Breast epithelium (tissue), 4 donors: ENCODE measurements at places on chromosomes 7 and 10.
A peak's percentile ranks its signal among the peaks of the same experiment; 100 is the strongest.

GRCh38 chr7:95636140-95636940 is 40.0 kb upstream of the PDK4 start:
- DNase-seq = no peak

GRCh38 chr10:11096422-11096821 is 78.8 kb downstream of the CELF2 start:
- DNase-seq = no peak

- no peak for DNase-seq
Observed at GRCh38 chr10:11300026-11300425, 282.4 kb downstream of the CELF2 start.

DNA sequence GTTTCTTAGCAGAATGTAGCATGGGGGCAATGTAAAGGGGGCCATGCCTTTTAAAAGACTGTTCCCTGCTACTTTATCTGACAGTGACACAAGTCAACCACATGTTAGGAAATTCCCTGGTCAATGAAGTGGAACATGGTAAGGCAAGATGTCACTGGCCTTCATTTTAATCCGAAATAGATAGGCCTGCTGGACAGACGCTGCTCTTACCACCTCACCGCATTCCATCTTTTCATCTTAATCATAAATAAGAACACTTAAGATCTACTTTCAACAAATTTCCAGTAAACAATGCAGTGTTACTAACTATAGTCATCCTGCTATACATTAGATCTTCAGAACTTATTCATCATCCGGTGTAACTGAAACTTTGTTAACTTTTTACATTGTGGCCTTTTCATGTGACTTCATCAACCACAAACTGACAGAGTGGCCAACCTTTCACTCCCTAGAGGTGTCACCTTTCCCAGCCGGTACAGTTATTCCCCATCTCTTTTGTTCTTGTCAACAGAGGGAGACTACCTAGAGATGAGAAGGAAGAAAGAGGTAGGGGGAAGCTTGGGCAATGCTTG is 15.6 kb downstream of the ASB4 start:
- no peak for DNase-seq

DNA sequence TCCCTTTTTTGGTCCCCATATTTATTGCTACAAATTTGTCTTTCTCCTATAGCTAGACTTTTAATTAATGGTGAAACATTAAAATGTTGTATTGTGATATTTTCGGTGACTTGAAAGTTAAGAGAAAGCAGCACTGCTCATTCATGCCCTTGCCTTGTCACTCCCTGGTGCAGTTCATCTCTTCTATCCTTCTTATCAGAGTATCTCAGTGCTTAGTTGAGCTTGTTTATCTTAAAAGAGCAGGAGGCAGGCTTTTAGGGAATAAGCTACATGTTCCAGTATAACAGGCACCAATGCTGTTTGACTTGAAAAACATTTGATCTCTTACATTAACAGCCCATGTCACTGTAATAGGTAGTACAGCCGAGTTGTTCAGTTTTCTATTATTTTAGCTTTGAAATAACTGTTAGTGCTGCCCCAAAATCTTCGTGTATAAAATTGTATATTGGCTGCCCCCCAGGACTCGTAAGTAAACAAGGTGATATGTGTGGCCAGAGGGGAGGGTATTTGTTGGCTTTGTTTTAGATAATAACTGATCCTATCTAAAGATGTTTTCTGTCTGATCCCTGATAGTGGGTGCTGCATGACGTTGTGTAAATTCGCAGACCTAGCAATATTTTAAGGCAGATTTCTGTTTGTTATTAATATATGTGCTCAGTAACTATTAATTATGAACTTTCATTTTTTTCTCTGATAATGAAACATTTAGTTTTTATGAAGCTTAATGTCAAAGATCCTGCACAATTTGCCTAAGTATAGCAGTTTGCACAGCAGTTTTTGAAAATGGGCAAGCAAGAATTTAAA is 96.5 kb downstream of the BTRC start:
- DNase-seq = no peak

- DNase-seq = no peak
Observed at GRCh38 chr7:127473409-127473808, 80.9 kb upstream of the ZNF800 start.

DNA sequence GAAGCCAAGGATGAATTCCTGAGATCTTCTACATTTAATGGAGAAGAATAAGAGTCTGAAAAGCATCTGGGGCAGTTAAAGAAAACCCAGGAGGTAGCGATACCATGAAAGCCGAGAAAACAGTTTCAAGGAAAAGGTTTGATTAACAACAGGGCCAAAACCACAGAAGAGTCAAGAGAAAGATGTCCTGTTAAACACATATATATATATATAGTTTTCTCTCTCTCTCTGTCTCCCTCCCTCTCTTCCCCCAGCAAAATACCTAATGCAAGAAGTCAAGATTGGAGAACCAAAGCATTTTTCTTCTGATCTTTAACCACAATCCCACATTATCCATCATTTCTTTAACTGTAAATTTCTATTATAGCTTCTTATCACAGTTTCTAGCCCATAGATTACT is 261.4 kb downstream of the SNX13 start:
- DNase-seq = no peak

GRCh38 chr10:48466611-48467240 is 138.1 kb downstream of the ARHGAP22 start:
- no peak for DNase-seq

GRCh38 chr7:20558963-20559716 is 56.3 kb upstream of the ABCB5 start:
- no peak for DNase-seq

GRCh38 chr10:70363292-70363691 is 19.1 kb downstream of the LRRC20 start:
- no peak for DNase-seq

GRCh38 chr7:73536479-73536878 is 14.4 kb upstream of the BAZ1B start:
- no peak for DNase-seq

- no peak for DNase-seq
Observed at GRCh38 chr10:114386452-114386851, 17.9 kb downstream of the AFAP1L2 start.

GRCh38 chr7:105131033-105131656 is 117.1 kb downstream of the KMT2E start:
- no peak for DNase-seq

DNA sequence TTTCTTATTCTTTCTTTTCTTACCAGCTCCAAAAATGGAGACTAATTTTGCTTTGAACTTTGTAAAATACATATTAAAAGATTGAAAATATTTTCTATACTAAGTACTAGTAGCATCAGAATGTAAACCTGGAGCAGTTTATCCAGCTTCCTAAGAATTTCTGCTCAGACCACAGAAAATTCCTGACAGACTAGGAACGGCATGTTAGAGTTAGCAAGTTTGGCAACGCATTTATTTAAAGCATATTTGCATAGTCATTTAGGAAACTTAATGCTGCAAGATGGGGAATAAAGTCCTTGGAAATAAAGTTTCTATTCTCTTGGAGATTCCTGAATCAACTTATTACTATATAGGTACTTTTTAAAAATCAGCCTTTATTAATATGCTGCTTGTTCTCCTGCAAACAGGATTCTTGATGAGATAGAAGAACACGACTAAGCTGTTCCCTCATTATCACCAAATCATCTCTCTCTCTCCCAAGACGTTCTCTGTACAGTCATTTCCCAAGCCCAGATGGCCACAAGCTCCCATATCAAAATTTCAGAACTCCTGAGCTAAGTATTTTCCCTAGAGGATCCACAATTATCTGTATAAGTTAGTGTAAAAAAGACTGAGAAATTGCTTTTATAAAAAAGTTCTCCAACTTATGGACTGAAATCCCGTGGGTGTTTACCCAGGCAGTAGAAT is 305.8 kb upstream of the NEBL start:
- no peak for DNase-seq

- DNase-seq = no peak
Observed at GRCh38 chr10:126029999-126030398, 133.6 kb downstream of the FANK1 start.

DNA sequence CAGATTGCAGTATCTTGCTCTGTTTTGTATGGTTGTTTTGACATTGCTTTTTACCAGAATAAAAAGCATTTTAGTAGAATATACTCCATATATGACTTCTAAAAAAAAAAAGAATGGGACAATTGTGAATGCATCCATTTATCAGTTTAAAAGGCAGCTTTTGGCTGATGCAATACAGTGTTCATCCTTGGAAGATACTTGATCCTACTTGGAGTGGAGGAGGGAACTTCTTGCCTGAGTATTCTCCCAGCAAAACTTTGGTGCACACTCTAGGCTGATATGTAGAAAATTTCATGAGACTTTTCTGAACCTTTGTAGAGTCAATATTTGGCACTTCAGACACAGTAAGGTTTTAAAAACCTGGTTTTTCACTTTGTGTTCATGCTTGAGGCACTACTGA is 40.2 kb downstream of the WDR11 start:
- no peak for DNase-seq

- peak; percentile 64 for DNase-seq
Observed at GRCh38 chr7:130486114-130486953, 5.6 kb upstream of the MEST start.

- DNase-seq = no peak
Observed at GRCh38 chr10:121425623-121426022, 172.6 kb downstream of the FGFR2 start.

GRCh38 chr10:131872011-131872826 is 28.6 kb upstream of the PPP2R2D start:
- no peak for DNase-seq

- DNase-seq = no peak
Observed at GRCh38 chr7:129886167-129886817, 66.5 kb downstream of the UBE2H start.

DNA sequence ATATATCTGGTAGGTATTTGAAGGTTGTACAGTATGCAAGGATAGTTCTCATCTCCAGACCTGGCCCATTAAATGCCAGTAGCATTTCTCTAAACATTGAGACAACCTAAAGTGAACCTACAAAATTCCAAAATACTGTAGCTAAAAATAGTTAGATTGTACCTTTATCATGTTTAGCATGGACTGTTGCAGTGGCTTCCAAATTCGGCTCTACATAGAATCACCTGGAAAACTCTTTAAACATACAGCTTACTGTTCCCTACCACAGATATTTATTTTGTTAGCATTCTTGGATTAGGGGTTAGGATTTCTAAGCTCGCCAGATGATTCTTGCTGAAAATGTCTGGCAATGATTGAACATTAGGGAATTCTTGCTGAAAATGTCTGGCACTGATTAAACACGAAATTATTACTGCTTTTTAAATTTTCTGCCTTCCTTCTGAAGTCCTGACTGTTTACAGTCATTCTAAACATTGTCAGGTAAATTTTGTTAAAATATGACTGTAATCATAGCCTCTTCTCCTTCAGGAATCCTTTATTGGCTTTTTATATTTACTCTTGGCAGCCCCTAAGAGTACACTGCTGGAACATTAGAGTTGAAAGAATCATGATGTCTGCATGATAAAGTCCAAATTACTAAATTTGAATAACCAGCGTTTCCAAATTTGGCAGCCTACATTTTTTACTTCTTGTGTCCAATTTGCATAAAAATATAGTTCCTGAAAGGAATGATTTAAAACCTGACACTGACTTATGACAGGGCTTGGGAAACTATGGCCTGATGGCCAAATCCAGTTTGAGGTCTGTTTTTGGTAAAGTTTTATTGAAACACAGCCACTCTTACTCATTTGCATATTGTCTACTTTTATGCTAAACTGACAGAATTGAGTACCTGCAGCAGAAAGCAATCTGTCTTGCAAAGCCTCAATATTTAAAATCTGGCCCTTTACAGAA is 40.3 kb downstream of the SHOC2 start:
- no peak for DNase-seq

DNA sequence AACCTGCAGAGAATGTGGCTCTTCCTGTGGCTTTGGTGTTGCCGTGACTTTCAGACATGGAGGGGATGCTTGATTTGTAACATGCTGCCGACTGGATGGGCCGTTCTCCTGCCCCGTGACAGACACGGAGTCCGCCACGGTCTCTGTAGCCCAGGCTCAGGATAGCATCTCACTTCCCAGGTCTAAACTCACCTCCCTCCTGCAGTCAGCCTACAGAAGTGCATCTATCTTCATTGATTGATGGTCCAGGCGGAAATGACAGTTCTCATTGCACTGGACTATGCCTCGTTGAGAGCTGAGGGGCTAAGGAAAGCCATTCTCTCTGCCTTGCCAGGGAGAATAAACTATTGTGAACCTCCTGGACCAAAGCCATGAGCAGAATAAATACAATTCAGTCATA is 77.5 kb downstream of the CHN2 start:
- DNase-seq = no peak
